Stimulated activated naive CD8-positive, alpha-beta T cell treated with anti-CD3 and anti-CD28 coated beads, Interleukin-15, amount 100 ng/mL, for 72 hours (primary cell): ENCODE measurements at places on chromosomes 11 and 22.

GRCh38 chr11:43788421-43788820 is 92.2 kb upstream of the ALKBH3 start:
- DNase-seq: no peak

GRCh38 chr11:106426696-106427095 is 349.2 kb downstream of the AASDHPPT start:
- DNase-seq: no peak

DNA sequence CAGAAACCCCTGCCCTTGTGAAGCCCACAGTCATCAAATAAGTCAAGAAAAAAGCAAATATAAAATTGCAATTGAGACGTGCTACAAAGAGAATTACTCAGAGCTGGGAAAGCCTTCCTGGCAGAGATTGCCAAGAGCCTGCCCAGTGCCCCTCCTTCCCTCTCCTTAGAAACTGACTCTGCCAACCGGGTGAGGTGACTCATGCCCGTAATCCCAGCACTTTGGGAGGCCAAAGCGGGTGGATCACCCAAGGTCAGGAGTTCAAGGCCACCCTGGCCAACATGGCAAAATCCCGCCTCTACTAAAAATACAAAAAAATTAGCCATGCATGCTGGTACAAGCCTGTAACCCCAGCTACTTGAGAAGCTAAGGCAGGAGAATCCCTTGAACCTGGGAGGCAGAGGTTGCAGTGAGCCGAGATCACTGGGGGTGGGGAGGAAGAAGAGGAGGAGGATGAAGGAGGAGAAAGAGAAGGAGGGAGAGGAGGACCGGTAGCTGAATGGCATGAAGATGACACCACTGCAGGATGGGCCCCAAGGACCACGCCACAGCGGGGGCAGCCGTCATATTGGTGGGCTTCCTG is 76.1 kb upstream of the RTL6 start:
- DNase-seq: no peak

- DNase-seq: no peak
Measured at GRCh38 chr22:24975813-24976341, 23.4 kb downstream of the KIAA1671 start.

- no peak for DNase-seq
Measured at GRCh38 chr22:44545773-44546172, 47.7 kb upstream of the RTL6 start.

DNA sequence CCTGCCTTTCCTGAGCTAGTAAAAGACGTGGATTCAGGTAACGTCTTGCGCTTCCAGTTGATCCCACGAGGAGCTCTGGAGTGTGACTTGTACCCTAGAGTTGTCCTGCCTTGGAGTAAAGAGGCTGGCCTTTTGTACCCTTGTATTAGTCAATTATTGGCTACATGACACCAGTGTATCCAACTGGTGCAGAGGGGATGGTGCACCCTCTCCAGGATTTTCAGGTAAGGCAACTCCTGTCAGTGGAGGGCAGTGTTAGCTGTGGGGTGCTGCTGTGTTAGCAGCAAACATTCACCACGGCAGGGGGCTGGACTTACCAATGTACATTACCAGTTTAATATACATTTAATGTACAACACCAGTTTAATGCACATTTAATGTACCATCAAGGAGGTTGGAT is 233.5 kb downstream of the MIAT start:
- DNase-seq: no peak

DNA sequence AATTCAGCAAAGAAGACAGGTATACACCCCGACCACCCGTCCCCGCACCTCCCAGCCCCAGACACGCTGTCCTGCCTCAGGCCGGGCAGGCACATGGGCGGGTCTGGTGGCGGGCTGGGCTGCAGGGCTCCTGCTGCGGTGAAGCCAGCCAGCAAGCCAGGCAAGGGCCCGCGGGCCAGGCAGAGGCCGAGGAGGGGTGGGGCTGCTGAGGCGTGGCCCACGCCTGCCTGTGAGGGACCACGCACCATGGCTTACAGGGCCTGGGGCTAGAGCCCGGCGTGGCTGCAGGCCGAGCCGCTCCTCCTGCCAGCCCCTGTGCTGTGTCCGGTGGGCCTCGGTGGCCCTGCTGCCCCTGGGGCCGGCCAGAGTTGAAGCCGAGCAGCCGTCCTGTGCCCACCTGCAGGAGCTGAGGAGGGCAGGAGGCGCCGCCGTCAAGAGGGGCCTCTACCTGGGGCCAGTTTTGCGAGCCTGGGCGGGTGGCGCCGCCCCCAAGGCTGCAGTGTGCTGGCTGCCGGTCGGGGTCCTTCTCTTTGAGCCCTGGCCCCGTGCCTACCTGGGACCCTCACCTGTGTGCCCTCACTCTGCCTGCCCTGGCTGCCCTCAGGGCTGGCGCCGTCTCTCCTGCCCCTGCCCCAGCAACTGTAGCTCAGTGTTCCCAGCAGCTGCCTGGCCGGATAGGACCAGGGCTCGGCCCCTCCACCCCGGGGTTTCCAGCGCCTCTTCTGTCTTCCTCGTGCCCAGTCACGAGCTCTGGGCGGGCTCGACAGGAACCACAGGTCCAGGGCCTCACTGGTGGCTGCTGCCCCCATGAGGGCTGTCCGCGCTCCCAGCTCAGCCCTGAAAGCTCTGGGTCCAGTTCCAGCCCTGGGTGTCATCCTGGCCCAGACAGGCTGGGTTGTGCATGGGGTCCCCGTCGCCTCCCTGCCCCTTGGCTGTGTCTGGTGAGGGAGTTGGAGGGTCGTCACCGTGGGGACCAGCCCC is 38.4 kb downstream of the MOB2 start:
- no peak for DNase-seq
